ENCODE measurements at places on chromosomes 12 and 14.

- no peak for DNase-seq
These were observed 493.8 kb downstream of the RPS29 start for GRCh38 chr14:49092345-49092744.

GRCh38 chr12:125340791-125341190 is 275.6 kb downstream of the AACS start:
- no peak for DNase-seq

DNA sequence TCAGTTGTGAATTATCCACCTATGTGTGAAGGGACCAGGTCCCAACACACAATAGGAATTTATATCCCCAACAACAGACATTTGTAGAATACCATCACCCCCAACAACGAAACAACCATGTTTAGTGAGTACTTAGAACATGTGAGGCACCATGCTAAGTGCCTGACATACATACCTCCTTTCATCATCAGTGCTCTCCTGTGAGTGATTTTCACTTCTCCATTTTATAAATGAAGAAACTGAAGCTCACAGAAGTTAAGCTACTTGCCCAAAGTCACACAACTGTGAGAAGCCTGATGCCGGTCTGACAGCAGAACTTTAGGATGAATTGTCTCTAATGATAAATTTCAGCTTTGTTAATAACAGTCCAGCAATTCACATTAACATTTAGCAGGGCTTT is 35.4 kb downstream of the SPTB start:
- no peak for DNase-seq

DNA sequence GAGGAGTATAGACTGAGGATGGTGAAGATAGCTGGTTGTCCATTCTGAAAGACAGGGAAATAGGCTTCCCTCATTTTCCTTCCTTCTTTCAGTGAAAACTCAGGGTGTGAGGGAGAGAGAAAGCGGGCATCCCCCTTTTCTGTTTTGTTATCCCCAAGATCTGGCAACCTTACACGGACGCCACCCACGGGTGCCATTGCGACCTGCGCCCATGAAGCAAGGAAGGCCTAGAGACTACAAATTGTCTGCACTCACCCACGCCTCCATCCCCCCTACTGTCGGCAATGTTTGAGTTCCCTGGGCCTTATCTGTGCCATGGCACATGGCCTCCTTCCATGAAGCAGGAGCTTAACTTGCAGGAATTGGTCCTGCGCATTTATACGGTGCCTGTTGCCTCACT is 115.0 kb upstream of the IGF1 start:
- no peak for DNase-seq

- no peak for DNase-seq
These were observed 132.1 kb upstream of the SYT1 start for GRCh38 chr12:78732481-78732880.

DNA sequence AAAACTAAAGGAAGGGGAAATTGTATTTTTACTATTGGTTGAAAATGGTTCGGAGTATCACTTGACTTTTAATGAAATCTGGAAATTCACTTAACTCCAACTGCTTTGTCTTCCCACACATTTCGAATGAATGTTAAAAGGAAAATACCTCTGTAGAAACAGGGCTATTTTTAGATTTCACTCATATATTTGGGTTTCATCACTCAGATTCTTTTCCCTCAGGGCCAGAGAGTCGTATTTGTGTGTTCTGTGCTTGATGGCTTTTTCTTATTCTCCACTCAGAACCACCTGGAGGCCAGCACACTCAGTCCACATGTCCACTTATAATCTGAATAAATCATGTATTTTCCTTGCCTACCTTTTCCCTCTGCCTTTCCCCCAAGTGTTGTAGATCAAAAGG is 40.0 kb downstream of the DAAM1 start:
- DNase-seq: no peak
